ENCODE measurements at places on chromosomes 5 and 9. TPM values are rescaled to one million over a fixed set of nuclear protein-coding genes. Genes with fewer than 3 reads are reported as not detected.

DNA sequence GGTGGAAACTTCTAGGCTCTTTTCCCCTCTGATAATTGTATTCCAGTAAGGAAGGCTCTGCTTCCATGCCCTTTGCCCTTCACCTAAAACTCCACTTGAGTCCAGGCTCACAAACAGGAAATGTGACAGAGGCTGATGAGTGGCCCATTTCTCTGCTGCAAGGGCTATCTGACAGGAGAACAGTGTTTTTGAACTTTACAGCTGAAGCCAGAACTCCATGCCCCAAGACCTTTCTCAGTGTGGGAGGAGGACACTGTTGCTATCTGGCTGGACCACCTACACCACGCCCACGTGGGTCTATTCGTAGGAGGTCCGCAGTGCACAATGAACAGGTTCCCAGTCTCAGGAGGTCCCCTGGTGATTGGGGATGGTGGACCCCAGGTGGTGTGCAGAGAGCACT, 13.6 kb downstream of the GGTA1 start:
- DNase-seq: no peak

- DNase-seq: no peak
These were observed 15.7 kb upstream of the TBC1D9B start for GRCh38 chr5:179923436-179923835.

DNA sequence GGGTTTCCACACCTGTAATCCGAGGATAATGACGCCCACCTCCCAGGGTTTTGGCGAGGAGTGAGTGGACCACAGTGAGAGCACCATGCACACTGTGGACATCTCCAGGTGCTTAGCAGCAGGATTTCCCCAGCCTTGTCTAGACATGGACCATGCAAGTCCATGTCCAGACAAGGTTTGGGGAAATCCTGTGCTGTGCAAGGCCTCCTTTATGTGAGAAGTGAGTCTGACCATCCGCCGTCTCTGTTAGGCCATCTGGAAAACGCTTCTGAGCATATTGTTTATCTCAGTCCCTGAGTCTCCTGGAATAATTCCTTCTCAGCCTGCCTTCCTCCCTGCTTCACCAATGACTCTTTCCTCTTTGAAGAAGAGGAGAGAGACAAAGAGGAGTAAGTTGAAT, 26.2 kb upstream of the TNFAIP8 start:
- no peak for DNase-seq

DNA sequence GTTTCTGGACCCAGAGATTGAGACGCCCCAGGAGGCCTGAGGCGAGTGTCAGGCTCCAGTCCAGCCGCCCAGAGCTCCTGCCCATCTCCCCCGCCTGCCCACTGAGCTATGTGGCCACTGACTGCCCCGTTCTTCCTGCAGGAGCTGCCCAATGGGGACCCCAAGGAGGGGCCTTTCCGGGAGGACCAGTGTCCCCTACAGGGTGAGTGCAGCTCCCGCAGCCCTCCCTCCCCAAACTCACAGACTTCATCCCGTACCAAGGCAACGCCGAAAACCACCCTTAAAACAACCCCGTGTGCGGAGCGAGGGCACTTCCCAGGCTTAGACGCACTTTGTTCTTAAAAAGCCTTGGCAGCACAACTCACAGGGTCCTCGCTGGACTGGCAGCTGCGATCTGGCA, 23.4 kb downstream of the NKD2 start:
- no peak for DNase-seq

GRCh38 chr9:118091711-118092500, 387.7 kb downstream of the TLR4 start:
- DNase-seq: no peak

- no peak for DNase-seq
These were observed 536.0 kb downstream of the NR2F1-AS1 start for GRCh38 chr5:93044859-93045666.

DNA sequence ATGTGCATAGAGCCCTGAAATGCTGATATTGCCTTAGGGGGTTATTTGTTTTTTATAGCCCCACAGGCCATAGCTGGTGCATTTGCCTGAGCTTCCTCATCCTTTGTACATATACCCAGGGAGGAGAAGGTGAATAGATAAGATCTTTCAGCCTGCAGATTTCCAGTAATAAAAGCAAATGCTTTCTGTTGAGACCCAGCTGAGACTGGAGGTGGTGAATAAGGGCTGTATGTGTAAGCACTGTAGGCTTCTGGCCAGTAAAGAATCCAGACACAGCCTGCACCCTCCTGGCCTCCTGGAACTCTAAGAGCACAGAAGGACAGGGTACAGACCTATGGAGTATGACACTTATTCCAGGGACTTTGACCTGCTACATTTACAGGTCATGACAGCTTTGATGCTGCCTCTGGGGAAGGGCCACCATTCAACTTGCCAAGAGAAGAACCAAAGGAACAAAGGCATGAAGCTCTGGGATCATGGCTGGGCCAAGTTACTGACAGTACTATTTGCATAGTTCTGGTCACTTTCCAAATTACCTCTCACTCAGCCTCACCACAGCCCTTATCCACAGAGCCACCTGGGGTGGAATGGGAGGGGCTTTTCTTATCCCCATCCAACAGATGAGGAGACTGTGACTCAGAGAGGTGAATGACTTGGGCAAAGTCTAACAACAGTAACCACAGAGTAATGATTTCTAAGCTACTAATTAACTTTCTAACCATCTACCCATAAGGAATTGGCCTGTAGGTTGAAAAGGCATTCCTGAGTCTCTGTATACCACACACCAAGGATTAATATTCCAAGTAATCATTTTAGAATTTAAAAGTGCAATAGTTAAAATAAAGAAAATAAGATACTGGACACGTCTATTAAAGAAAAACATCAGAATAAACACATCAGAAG, 604.5 kb upstream of the KLF4 start:
- peak; percentile 68 for DNase-seq

DNA sequence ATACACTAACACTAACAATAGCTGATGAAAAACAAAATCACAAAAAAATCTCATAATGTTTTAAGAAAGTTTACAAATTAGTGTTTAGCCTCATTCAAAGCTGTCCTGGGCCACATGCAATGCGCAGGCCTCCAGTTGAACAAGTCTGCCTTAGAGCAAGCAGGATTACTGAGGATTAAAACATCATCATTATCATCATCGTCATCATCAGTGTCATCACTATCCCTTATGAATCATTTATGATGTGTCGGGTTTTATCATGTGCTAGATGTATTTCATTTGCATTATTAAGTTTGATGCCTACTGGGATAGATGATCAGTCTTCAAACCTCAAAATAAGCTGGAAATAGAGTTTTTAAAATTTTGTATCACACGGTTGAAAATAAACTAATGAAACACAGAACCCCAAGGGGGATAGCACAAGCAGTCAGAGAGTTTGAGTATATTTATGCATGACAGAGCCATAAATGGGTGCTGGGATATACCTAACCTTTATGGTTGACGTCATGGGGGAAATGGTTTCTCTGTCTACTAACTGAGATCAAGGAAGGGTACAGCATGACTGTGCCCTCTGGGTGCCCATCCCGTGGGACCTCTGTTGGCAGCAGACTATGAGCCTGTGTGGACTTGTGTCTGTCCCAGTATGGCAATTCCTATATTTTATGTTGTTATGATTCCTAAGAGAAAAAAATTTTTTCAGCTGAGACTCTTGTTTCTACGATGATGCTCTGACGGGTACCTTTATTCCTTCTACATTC, 150.3 kb upstream of the ADRA1B start:
- no peak for DNase-seq

GRCh38 chr9:17005056-17005823, 129.6 kb upstream of the CNTLN start:
- DNase-seq: peak; percentile 57

- peak; percentile 67 for DNase-seq
These were observed at the start of gene SNCAIP for GRCh38 chr5:122311961-122312590. Gene SNCAIP (plus strand): TSS chr5:122312237. CDS start chr5:122391135, 78,898 bp downstream.

DNA sequence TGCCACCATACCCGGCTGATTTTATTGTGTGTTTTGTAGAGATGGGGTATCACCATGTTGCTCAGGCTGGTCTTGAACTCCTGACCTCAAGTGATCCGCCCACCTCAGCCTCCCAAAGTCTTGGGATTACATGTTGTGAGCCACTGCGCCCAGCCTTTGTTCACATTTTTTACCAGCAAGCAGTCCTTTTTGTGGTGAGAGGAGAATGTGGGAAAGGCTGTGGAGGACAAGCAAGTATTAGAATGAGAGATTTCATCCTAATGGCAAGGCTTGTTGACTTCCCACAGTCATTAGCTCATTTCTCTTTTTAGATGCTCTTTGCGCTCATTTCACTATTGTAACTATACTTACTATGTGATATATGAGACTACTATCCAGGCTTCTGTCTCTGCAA, 6.1 kb downstream of the IL31RA start:
- no peak for DNase-seq

- no peak for DNase-seq
These were observed 39.6 kb downstream of the RAD23B start for GRCh38 chr9:107322643-107323042.

- DNase-seq: no peak
These were observed 14.1 kb downstream of the FEM1C start for GRCh38 chr5:115530426-115530825.

GRCh38 chr5:149836451-149837139, 106.5 kb downstream of the PPARGC1B start:
- DNase-seq: no peak

DNA sequence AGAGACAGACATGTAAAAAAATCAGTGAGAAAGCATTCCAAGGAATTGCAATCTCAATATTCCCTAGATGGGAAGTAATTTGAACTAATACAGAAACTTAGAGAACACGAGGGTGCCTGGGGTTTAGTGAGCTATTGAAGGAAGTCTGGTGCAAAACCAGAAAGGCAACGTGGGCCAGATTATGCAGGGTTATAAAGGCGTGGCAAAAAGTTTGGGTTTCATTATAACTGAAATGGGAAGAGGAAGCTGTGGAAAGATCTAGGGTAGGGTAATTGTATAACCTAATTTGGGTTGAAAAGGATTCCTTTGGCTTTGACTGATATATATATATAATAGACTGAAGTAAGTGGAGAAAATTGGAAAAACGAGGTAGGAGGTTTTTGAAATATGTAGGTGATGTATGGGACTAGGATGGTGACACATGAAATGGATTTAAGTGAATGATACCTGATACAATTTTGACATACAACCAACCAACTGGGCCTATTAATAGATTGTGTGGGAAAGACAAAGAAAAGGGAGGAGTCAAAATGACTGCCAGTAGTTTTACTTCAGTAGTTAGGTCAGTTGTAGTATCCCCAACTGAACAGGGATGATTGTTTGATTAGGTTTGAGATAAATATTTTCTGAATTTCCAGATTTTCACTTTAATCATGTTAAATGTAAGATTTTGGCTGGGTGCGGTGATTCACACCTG, 65.3 kb downstream of the FAM174A start:
- no peak for DNase-seq

- no peak for DNase-seq
These were observed 324.0 kb downstream of the NDUFS4 start for GRCh38 chr5:53884417-53884816.

DNA sequence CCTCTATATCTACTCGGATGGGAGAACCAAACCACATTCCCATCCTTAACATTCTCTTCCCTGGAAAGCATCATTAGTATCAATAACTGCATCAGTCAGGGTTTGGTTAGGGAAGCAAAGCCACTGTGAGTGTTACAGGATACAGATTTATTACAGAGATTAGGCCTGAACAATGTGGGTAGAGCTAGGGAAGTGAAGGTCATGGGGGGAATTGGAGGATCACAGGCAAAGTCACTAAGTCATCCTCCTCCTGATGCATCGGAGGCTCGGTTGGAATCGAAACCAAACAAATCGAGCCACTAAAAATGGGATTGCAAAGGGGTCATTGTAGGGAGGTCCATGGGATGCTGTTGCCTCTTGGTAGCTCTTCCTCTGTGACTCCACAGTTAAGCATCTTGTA, 61.8 kb upstream of the ZBTB43 start:
- no peak for DNase-seq

GRCh38 chr9:108756746-108757490, 98.9 kb downstream of the ACTL7B start:
- DNase-seq: no peak

CMYA5 gene
- 1.9 TPM for polyA plus RNA-seq

NKD2 gene
- 0.22 TPM for polyA plus RNA-seq

SURF1 gene
- polyA plus RNA-seq: 87.5 TPM

FOXD4L3 gene
- polyA plus RNA-seq: 0.45 TPM

POLR3G gene
- polyA plus RNA-seq: 0.54 TPM

SH3PXD2B gene
- polyA plus RNA-seq: 1.9 TPM

TMEM174 gene
- polyA plus RNA-seq: not detected
